ENCODE measurements at places on chromosomes 5 and 9.
A peak's percentile ranks its signal among the peaks of the same experiment; 100 is the strongest.

DNA sequence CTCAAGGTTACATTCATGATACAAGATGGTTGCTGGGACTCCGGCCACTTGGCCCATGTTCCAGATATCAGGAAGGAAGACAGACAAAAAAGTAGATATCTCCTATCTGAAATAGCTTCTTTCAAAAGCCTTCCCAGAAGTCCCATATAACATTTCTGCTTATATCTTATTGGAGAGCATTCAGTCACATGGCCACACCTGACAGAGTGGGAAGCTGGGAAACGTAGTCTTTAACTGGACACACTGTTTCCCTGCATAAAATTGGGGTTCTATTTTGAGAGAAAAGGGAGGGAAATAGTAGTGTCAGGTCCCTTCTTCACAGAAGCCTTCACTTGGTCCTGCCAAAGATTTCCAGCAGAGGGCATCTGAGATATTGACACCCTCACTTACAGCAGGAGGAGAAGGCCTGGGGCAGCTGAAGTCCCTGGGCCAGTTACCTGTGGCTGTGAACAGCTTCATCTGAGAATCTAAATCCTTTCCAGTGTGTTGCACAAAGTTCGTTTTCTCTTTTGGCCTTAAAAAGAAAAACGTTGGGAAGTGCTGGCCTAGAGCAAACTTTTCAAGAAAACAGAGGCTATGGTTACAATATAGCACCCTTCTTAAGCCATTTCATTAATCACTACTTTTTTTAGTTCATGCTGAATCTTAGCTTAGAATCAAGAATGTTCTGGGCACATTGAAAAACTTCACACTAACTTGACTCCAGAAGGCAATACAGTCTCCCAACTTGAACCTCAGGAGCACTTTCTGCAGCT, 33.5 kb downstream of the SPEF2 start:
- peak; percentile 29 for DNase-seq

GRCh38 chr5:15020736-15021135, 149.2 kb upstream of the ANKH start:
- DNase-seq = no peak

GRCh38 chr5:181263633-181264032, 2.7 kb upstream of the TRIM52 start:
- DNase-seq = no peak

- DNase-seq = no peak
These were observed 97.4 kb upstream of the ITGA1 start for GRCh38 chr5:52690236-52690768.

All from stromal cell of bone marrow (primary cell).